CD4-positive, alpha-beta memory T cell (primary cell): ENCODE measurements at places on chromosomes 2 and 18. TPM values are rescaled to one million over a fixed set of nuclear protein-coding genes. Genes with fewer than 3 reads are reported as not detected.

UGT1A3 gene
- total RNA-seq, result not detected

RMND5A gene
- 37.1 TPM for total RNA-seq

MAP3K19 gene
- not detected for total RNA-seq

COBLL1 gene
- total RNA-seq, result not detected

EHD3 gene
- total RNA-seq, result 4.0 TPM

DNA sequence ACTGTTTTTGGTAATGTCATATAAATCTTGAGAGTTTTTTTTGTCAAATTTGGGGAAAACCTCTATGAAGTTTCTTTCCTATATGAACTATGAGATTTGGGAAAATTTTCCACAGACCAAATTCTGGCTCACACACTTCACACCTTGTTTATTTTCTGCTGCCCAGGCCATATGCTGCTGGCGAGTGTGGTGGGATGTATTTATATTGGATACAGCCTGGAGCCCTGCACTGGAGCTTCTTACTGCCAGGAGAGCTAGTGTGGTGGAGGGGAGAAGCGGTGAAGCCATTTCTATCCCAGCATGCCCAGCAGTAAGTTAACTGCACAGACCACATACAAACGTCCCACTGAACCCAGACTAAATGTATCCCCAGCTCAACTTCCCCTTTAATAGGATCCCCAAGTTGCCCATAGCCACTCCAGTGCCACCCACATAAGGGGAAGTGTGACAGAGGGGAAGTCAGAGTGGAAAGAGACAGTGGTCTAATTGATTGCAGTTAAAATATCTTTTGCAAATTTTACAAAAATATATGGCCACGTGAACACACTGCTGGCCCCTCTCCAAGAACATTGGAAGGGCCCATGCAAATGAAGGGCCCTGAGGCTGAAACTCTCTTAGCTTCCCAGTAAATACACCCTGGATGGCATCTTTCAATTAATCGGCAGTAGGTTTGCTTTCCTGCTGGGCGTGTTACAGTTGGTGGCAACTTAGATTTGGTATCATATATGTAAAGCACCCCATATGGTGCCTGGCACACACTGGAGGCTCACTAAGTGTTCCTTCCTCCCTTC is 146.6 kb upstream of the ITGA6 start:
- no peaks in the 10 kb centered on the region for H3K27me3 ChIP-seq
- no peaks in the 10 kb centered on the region for H3K36me3 ChIP-seq
- H3K27ac ChIP-seq, result no peak overlapping the region
- peaks cover 7% of the 10 kb centered on the region for H3K4me1 ChIP-seq

DNA sequence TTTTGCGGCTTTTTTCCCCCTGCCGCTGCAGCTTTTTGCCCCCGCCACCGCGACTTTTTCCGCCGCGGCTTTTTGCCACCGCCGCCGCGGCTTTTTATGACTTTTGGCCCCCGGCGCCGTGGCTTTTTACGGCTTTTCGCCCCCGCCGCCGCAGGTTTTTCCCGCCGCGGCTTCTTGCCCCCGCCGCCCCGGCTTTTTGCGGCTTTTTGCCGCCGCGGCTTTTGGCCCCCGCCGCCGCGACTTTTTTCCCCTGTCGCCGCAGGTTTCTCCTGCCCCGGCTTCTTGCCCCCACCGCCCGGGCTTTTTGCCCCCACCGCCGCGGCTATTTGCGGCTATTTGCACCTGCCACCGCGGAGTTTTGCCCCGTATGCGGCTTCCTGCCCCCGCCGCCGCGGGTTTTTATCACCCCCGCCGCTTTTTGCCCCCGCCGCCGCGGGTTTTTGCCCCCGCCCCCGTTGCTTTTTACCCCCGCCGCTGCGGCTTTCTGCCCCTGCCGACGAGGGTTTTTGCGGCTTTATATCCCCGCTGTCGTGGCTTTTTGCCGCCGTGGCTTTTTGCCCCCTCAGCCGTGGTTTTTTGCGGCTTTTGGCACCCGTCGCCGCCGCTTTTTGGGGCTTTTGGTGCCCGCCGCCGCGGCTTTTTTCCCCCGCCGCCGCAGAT is 2750.9 kb downstream of the RPIA start:
- H3K36me3 ChIP-seq, result no peaks in the 10 kb centered on the region
- no peak overlapping the region for H3K27ac ChIP-seq
- no peaks in the 10 kb centered on the region for H3K4me1 ChIP-seq
- peak; percentile 14 for DNase-seq
- H3K27me3 ChIP-seq, result peaks cover 4% of the 10 kb centered on the region
- H3K4me3 ChIP-seq, result no peak overlapping the region

GRCh38 chr2:128775914-128776285 is 457.2 kb upstream of the HS6ST1 start:
- no peaks in the 10 kb centered on the region for H3K36me3 ChIP-seq
- no peak overlapping the region for H3K27ac ChIP-seq
- no peak overlapping the region for H3K4me3 ChIP-seq
- no peaks in the 10 kb centered on the region for H3K4me1 ChIP-seq
- no peak for DNase-seq

GRCh38 chr2:175203621-175204496 is 22.3 kb upstream of the ATP5MC3 start:
- peak; percentile 16 for DNase-seq
- no peaks in the 10 kb centered on the region for H3K4me1 ChIP-seq
- H3K4me3 ChIP-seq, result no peak overlapping the region
- H3K36me3 ChIP-seq, result no peaks in the 10 kb centered on the region
- no peak overlapping the region for H3K27ac ChIP-seq
- no peaks in the 10 kb centered on the region for H3K27me3 ChIP-seq

GRCh38 chr2:169104848-169105247 is 35.5 kb downstream of the DHRS9 start:
- no peaks in the 10 kb centered on the region for H3K36me3 ChIP-seq
- H3K4me1 ChIP-seq, result peaks cover 59% of the 10 kb centered on the region
- DNase-seq, result no peak
- H3K27me3 ChIP-seq, result no peaks in the 10 kb centered on the region

GRCh38 chr2:241637795-241638660 is 535 bp downstream of the ATG4B start:
- H3K27ac ChIP-seq, result peak overlapping the region; percentile 88
- H3K36me3 ChIP-seq, result peaks cover 6% of the 10 kb centered on the region
- peak overlapping the region; percentile 90 for H3K4me3 ChIP-seq
- peak; percentile 57 for DNase-seq
- peaks cover 35% of the 10 kb centered on the region for H3K4me1 ChIP-seq
- no peaks in the 10 kb centered on the region for H3K27me3 ChIP-seq

DNA sequence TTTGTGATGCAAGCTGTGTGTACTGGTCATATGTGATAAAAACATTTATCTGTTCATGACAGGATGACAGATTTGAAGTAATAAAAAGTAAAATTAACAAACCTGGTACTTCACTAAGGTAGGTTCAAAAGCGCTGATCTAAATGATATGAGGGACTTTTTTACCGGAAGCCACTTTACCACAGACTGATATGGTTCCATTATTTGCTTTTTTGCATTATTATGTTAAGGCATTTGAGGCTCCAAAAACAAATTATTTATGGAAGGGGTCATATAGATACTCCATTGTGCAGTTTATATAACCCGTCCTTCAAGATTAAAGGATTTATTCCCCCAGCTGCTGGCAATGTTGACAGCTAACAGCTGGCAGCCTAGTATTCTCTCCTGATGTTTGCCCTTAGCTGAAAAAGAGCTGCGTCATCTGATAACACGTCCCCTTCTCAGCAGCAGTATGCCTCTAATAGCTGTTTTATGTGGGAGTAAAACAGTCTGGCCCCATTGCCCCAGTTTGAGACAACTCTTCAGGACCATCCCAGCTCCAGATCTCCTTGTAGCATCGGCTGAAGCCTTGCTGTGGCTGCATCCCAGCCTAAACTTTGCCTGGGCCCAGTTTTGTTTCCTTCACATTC is 84.8 kb upstream of the XIRP2 start:
- no peaks in the 10 kb centered on the region for H3K36me3 ChIP-seq
- peak; percentile 11 for DNase-seq
- no peak overlapping the region for H3K27ac ChIP-seq
